Hepatocyte (in vitro differentiated cells): ENCODE measurements at places on chromosomes 11 and 22.

DNA sequence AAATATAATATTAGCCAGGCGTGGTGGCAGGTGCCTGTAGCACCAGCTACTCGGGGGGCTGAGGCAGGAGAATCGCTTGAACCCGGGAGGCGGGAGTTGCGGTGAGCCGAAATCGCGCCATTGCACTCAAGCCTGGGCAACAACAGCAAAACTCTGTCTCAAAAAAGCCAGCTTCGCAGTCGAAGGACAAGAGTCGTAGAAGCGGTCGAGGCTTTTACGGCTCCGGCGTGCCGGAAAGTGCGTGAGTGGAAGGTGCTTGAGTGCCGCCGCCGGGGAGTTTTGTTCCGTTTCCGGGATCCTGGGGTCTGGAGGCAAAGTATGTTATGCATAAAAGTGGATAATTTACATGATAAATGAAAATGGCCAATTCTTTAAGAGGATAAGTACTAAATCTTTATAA lies 43.6 kb downstream of the SYN3 start:
- DNase-seq, result no peak

- DNase-seq, result peak; percentile 58
Observed at GRCh38 chr11:114061048-114061680, 1.7 kb downstream of the ZBTB16 start.

DNA sequence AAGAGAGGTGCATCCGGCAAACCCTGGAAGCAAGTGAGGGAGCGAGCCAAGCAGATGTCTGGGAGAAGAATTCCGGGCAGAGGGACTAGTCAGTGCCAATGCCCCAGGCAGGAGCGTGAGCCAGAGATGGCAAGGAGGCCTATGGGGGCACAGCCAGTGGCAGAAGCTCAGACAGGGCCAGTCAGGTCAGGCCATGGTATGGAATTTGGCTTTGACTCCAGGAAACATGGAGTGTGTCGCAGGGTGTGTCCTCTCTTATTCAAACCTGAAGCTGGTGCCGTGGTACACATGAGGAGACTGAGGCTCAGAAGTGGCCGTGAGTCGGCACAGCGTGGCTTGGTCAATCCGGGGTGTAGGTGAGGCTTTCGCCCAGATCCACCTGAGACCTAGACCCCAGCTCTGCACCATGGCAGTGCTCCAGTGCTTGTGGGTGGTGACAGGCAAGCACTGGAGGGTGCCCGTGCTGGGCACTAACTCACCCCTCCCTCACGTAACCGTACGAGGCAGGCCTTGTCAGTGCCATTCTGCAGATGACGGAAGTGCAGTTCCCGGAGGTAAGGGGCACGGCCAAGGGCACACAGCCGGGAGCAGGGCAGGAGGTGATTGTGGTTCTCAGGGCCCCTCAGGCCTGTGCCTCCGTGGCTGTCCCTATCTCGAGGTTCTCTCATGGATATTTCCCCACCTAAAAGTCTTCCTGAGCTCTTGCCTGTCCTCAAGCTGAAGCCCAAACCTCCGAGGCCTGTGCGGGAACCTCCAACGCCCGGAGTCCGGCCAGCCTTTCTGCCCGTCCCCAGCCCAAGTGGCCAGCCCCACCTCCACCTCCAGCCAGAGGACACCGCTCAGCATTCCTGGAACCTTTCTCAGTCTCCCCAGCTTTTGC lies 10.6 kb upstream of the SPI1 start:
- no peak for DNase-seq

GRCh38 chr11:68542617-68543016 lies 82.1 kb downstream of the PPP6R3 start:
- DNase-seq, result peak; percentile 64

GRCh38 chr11:8754241-8754640 lies 71.6 kb downstream of the RPL27A start:
- no peak for DNase-seq
